Trophoblast cell (in vitro differentiated cells and primary cell): ENCODE measurements at places on chromosomes 16 and 17.
A peak's percentile ranks its signal among the peaks of the same experiment; 100 is the strongest.

DNA sequence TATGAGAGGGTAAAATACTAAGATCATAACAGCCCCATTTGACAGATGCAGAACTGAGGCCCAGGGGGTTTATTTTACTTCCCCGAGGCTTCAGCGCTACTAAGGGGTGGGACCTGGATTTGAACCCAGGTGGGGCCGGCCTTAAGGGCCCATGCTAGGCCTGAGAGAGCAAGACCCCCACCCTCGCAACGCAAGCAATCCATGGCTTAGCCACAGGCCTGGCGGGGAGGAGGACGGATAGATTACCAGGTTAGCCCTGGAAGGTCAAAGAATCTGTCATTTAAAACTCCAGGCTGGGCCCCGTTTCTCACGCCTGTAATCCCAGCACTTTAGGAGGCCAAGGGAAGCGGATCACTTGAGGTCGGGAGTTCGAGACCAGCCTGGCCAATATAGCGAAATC, 1.9 kb upstream of the CDH3 start:
- H3K4me1 ChIP-seq: peaks cover 21% of the 10 kb centered on the region
- H3K36me3 ChIP-seq: peaks cover 5% of the 10 kb centered on the region
- H3K27me3 ChIP-seq: no peaks in the 10 kb centered on the region

GRCh38 chr16:89741342-89742014, 20.1 kb downstream of the ZNF276 start:
- H3K27me3 ChIP-seq: no peaks in the 10 kb centered on the region
- H3K36me3 ChIP-seq: peaks cover 82% of the 10 kb centered on the region
- DNase-seq: no peak
- H3K27ac ChIP-seq: no peak overlapping the region
- H3K4me1 ChIP-seq: no peaks in the 10 kb centered on the region

GRCh38 chr17:40192961-40193360, 15.7 kb downstream of the RAPGEFL1 start:
- peaks cover 2% of the 10 kb centered on the region for H3K4me1 ChIP-seq
- DNase-seq: no peak
- H3K36me3 ChIP-seq: peaks cover 4% of the 10 kb centered on the region
- H3K27me3 ChIP-seq: no peaks in the 10 kb centered on the region
- no peak overlapping the region for H3K27ac ChIP-seq
- no peak overlapping the region for H3K4me3 ChIP-seq

DNA sequence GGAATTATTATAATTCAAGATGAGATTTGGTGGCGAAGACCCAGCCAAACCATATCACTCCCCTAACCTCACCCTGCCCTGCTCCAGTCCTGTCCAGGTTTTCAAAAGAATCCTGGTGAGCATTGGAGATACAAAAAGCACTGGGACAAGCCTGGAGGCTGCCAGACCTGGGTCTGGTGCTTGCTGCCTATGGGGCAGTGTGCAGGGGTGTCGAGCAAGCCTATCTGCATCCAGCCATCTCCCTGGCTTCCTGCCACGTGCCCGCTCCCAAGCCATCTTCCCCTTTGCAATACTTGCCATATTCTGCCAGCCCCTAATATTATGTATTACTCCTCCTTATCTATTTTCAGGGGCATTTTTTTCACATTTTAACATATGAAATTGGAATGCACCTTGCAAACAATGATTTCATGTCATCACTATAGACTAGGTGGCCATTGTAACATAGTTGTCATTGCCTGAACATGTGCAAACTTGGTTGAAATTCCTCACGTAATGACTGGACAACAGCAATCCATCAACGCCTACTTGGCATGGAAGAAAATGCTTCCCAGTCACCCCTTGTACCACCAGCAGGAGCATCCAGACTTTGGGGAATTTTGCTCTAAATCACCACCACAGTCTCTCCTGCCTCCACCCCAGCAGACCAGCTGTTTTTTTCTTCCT, 8.1 kb upstream of the KDM8 start:
- no peak for DNase-seq
- H3K27ac ChIP-seq: no peak overlapping the region
- no peaks in the 10 kb centered on the region for H3K4me1 ChIP-seq
- H3K36me3 ChIP-seq: no peaks in the 10 kb centered on the region
- H3K27me3 ChIP-seq: no peaks in the 10 kb centered on the region

- no peak overlapping the region for H3K4me3 ChIP-seq
- no peak for DNase-seq
- no peak overlapping the region for H3K27ac ChIP-seq
Observed at GRCh38 chr17:61562287-61562686, 28.7 kb downstream of the NACA2 start.

DNA sequence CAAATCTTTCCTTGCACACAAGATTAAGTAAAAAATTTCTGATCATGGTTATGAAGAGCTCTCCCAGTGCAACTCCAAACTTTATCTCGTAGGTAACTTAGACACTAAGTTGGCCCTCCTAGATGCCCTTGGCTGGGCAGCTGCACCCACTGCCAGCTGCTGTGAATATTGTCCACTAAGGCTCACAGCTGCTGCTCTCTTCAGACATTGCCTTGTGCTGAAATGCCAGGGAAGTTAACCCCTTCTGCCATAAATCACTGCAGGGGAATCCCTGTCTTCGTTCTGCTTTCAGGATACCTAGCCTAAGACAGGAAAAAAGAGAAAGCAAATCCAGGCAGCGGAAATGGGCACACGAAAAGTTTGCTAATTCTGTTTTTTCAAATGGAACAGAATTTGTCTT, 106.4 kb downstream of the IRX5 start:
- no peak overlapping the region for H3K27ac ChIP-seq
- H3K36me3 ChIP-seq: no peaks in the 10 kb centered on the region
- H3K4me3 ChIP-seq: no peak overlapping the region
- DNase-seq: no peak
- H3K27me3 ChIP-seq: no peaks in the 10 kb centered on the region

GRCh38 chr17:28737770-28738679, 5.8 kb upstream of the TRAF4 start:
- no peaks in the 10 kb centered on the region for H3K27me3 ChIP-seq
- DNase-seq: no peak
- peaks cover 29% of the 10 kb centered on the region for H3K4me1 ChIP-seq

DNA sequence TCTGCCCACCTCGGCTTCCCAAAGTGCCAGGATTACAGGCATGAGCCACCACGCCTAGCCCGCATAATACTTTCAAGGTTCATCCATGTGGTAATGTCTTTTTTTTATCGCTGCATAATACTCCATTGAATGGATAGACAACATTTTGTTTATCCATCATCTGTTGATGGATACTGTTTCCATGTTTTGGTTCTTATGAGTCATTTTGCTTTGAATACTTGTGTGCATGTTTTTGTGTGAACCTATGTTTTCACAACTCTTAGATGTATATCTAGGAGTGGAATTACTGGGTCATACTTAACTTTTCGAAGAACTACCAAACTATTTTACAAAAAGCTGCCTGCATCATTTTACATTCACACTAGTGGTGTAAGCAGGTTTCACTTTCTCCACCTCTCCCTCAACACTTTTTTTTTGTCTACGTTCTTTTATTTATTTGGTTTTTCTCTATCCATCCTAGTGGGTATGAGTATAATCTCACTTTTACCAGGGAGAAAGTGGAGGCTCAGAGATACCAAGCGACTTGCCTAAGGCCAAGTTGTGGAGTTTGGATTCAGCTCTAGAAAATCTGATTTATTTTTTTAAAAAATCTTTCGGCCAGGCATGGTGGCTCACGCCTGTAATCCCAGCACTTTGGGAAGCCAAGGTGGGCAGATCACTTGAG, 151.2 kb downstream of the CMIP start:
- H3K27ac ChIP-seq: no peak overlapping the region
- no peaks in the 10 kb centered on the region for H3K27me3 ChIP-seq
- peaks cover 6% of the 10 kb centered on the region for H3K36me3 ChIP-seq
- H3K4me1 ChIP-seq: peaks cover 29% of the 10 kb centered on the region

GRCh38 chr16:56108724-56109123, 82.6 kb upstream of the GNAO1 start:
- no peak overlapping the region for H3K27ac ChIP-seq
- H3K36me3 ChIP-seq: no peaks in the 10 kb centered on the region

DNA sequence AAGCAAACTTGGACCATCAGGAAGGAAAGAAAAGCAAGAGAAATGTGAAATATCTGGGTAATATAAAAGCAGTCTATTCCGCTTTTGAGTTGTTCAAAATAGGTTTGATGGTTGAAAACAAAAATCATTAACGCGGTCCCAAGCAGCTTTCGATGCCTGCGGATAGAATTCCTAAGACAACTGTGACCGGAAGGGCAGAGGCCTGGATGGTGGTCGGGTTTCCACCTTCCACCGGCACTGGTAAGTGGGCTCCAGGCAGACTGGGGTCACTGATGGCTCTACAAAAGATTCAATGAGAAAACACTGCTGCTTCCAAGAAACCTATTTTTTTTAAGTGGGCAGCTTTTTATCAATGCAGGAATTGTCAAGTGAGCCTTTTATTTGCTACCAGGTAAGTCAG, 49.8 kb downstream of the ZCCHC14 start:
- H3K27me3 ChIP-seq: no peaks in the 10 kb centered on the region
- H3K4me1 ChIP-seq: no peaks in the 10 kb centered on the region
- H3K36me3 ChIP-seq: peaks cover 5% of the 10 kb centered on the region

DNA sequence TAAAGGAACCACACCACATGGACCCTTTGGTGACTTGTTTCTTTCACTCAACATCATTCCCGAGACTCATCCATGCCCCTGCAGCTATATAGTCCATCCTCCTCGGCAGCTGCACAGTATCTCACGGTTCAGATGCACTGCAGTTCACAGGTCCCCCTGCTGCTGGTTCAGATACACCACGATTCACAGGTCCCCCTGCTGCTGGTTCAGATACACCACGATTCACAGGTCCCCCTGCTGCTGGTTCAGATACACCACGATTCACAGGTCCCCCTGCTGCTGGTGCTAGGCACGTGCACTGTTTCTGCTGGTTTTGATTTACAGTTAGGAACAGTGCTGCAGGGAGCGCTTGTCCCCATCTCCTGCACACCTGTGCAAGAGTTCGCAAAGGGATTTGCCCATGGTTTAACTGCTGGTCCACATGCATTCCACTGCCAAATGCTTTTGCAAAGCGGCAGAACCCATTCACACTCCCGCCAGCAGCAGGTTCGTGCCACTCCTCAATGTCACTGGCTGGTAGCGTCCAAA, 3.8 kb downstream of the HSDL1 start:
- H3K27ac ChIP-seq: no peak overlapping the region
- no peaks in the 10 kb centered on the region for H3K27me3 ChIP-seq
- H3K36me3 ChIP-seq: no peaks in the 10 kb centered on the region
- H3K4me1 ChIP-seq: peaks cover 8% of the 10 kb centered on the region
- DNase-seq: no peak
- H3K4me3 ChIP-seq: no peak overlapping the region

GRCh38 chr17:77364941-77365583, 224.3 kb downstream of the SEC14L1 start:
- H3K4me3 ChIP-seq: no peak overlapping the region
- DNase-seq: no peak
- peaks cover 4% of the 10 kb centered on the region for H3K4me1 ChIP-seq
- H3K27me3 ChIP-seq: no peaks in the 10 kb centered on the region
- H3K36me3 ChIP-seq: no peaks in the 10 kb centered on the region
- H3K27ac ChIP-seq: no peak overlapping the region

DNA sequence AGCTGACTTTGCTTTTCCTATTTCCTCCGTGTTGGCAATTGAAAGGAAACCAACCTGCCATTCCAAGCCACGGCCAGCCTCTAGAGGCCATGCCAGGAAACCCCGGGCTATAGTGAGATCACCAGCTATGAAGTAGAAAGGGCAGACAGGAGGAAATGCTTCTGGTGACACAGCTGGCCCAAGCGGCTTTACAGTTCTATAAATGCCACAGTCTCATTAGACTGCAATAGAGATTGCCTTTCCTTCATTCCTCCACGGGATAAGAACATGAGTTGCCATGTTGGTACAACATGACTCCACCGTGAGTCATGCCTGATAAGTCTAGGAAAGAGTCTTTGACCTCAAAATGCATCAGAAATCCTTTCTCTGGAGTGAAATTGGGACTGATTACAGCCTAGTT, 384.9 kb downstream of the GRIN2A start:
- no peaks in the 10 kb centered on the region for H3K4me1 ChIP-seq
- H3K36me3 ChIP-seq: no peaks in the 10 kb centered on the region
- H3K27me3 ChIP-seq: no peaks in the 10 kb centered on the region
- DNase-seq: peak; percentile 45

DNA sequence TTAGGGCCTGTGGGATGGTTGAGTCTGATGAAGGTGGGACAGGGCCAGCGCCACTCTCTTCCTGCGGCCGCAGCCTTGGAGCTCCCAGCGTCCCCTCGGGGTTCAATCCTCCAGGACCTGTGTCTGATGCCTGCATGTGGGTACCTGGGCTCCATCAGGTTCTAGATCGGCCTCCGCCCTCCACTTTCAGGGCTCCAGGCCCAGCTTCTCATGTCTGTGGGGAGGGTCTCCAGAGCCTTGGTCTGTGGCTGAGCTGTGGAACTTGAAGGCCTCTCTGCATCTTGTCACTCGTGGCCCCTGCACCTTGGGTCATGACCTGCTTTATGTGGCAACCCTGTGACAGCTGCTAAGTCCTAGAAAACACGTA, 89.8 kb upstream of the ZNF750 start:
- no peak for DNase-seq
- H3K27ac ChIP-seq: no peak overlapping the region
- H3K36me3 ChIP-seq: peaks cover 57% of the 10 kb centered on the region
- H3K27me3 ChIP-seq: no peaks in the 10 kb centered on the region
- no peak overlapping the region for H3K4me3 ChIP-seq

GRCh38 chr16:35258381-35258780, 1799.0 kb downstream of the TP53TG3F start:
- DNase-seq: no peak
- H3K27ac ChIP-seq: no peak overlapping the region
- no peaks in the 10 kb centered on the region for H3K36me3 ChIP-seq

DNA sequence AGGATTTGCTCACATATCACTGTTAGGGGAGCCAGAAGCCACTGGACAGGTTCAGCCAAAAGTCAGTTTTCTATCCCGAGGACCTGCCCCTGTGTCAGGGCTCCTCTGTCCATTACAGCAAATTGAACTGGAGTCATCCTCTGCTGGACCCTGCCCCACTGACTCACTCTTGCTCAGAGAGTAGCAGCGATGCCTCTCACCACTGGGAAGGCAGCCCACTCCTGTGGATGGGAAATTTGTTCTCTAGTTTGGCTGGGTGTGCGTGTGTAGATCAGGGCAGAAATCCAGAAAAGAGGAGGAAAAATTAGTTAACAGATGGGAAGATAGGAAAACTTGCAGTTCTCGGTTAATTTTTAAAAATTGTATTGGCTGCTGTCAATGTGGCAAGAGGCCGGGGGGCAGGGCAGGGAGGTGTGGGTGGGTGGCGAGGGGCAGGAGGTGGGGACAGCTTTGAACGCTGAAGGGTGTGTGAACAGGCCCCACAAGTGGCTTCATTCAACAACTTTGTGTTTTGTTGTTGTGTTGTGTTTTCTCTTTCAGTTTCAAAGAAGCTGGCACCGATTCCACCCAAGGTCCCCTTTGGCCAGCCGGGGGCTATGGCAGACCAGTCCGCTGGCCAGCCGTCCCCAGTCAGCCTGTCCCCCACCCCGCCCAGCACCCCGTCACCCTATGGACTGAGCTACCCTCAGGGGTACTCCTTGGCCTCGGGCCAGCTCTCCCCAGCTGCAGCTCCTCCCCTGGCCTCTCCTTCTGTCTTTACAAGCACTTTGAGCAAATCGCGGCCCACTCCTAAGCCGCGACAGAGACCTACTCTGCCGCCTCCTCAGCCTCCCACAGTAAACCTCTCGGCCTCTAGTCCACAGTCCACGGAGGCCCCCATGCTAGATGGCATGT, 33.6 kb downstream of the ELAC2 start:
- no peak for DNase-seq
- no peak overlapping the region for H3K27ac ChIP-seq
- H3K4me1 ChIP-seq: no peaks in the 10 kb centered on the region
- no peaks in the 10 kb centered on the region for H3K36me3 ChIP-seq

- peak; percentile 28 for DNase-seq
- no peaks in the 10 kb centered on the region for H3K27me3 ChIP-seq
- no peak overlapping the region for H3K27ac ChIP-seq
- H3K4me3 ChIP-seq: no peak overlapping the region
- H3K4me1 ChIP-seq: no peaks in the 10 kb centered on the region
Observed at GRCh38 chr16:7086822-7087616, 245.6 kb upstream of the RBFOX1 start.
